ENCODE measurements at places on chromosomes 6 and 20.

GRCh38 chr6:122825163-122825562 lies 36.1 kb downstream of the SMPDL3A start:
- DNase-seq, result no peak

- DNase-seq, result no peak
Measured at GRCh38 chr6:6003621-6004366, 2.9 kb downstream of the NRN1 start.

GRCh38 chr6:169638388-169638787 lies 63.4 kb downstream of the WDR27 start:
- no peak for DNase-seq

- DNase-seq, result no peak
Measured at GRCh38 chr6:151098166-151098565, 141.6 kb upstream of the AKAP12 start.

DNA sequence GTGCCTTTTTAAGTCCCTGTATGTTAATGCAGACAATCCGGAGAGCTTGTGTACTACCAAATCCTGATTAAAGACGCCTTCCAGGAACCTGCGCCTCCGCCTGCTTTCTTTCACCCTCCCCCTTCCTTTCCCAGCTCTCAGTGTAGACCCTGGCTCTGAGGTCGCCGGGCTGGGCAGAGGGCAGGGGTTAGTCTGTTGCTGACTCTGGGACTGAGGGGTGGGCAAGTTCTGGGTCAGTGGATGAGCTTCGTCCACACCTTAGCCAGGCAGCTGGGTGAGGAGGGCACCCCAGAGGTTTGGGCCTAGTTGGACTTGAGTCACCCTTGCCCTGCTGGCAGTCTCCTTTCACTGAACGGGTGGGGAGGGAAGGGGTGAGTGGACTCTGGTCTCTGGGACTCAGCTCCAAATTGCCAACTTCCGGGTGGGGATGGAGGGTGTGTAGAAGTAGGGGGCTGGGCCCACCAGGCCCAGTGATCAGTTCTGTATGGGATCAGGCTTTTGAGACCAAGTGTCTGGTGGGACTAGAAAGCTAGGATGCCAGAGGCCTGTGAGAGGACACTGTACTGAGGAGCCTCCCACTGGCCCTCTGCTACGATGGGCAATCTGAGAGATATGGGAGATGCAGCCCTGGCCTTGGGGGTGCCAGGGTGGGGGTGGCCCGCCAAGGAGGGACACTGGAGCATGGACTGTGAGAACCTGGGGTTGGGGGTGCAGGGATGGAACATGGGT lies 21.3 kb upstream of the SLC22A7 start:
- no peak for DNase-seq

DNA sequence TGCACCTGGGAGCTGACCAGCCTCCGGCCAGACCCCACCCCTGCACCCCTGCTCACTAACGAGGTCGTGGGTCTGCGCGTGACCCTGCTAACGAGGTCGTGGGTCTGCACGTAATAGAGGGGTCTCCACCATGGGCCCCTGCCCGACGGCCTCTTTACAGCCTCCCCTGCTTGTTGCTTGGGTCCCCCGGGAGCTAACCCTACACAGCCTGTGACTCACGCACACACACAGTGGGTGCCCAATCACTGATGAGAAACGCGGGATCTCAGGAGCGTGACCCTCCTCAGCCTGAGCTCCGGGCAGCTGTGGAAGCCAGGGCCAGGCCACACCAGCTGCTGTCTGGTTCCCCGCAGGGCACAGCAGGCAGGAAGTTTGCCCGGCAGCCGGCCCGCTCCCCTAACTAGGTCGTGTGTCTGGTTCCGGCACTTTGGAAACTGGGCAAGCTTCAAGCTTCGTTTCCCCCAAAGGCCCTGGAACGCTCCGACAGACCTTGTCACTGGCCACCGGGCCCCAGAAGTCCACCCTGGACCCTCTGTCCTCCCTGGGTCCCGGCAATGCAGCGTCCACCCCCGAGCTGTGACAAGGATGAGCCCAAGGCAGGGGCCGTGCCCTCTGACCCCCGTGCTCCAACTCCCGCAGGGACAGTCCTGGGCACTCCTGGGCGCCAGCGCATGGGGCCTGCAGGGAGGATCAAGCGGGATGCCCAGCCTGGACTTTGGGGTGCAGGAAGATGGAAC lies 767 bp downstream of the PTK6 start:
- peak; percentile 87 for DNase-seq

DNA sequence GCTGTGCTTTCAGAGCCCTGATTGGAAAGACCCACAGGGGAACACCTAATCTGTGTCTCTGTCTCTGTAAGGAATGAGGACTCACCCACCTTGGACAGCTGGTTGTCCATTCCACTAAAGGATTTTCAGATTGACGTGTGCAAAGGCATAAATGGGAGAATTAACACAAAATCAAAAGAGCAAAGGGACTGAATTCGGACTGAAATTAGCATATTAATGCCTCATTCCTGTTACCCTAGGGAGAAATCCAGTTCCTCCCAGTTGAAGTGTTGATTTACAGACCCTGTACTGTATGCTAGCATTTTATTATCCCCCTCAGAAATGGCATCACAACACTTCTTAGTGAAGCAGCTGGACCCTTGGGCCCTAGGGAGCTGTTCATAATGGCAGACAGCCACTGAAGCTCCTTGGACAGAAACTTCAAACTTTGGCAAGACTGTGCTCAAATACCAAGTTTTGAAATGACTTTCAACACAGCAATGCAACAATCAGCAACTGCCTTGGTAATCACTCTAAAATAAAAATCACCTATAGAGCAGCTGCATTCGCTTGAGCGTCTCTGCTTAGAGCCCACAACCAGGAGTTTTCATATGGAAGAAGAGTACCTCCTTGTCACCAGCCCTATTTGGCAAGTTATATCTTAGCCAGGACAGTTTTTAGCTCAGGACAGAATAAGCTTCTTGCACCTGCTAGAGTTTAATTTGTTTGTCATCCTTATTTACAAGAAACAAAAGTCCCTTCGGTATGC lies 118.1 kb downstream of the TRDN start:
- no peak for DNase-seq

GRCh38 chr20:48826069-48826468 lies 1.7 kb downstream of the PREX1 start:
- DNase-seq, result no peak
